ENCODE measurements at places on chromosomes 16 and 17. TPM values are rescaled to one million over a fixed set of nuclear protein-coding genes. Genes with fewer than 3 reads are reported as not detected.
A peak's percentile ranks its signal among the peaks of the same experiment; 100 is the strongest.

GRCh38 chr16:52727441-52727840, 180.5 kb upstream of the TOX3 start:
- H3K4me3 ChIP-seq, result no peak overlapping the region
- H3K27ac ChIP-seq, result no peak overlapping the region
- DNase-seq, result no peak
- H3K4me1 ChIP-seq, result no peaks in the 10 kb centered on the region
- H3K36me3 ChIP-seq, result no peaks in the 10 kb centered on the region

DNA sequence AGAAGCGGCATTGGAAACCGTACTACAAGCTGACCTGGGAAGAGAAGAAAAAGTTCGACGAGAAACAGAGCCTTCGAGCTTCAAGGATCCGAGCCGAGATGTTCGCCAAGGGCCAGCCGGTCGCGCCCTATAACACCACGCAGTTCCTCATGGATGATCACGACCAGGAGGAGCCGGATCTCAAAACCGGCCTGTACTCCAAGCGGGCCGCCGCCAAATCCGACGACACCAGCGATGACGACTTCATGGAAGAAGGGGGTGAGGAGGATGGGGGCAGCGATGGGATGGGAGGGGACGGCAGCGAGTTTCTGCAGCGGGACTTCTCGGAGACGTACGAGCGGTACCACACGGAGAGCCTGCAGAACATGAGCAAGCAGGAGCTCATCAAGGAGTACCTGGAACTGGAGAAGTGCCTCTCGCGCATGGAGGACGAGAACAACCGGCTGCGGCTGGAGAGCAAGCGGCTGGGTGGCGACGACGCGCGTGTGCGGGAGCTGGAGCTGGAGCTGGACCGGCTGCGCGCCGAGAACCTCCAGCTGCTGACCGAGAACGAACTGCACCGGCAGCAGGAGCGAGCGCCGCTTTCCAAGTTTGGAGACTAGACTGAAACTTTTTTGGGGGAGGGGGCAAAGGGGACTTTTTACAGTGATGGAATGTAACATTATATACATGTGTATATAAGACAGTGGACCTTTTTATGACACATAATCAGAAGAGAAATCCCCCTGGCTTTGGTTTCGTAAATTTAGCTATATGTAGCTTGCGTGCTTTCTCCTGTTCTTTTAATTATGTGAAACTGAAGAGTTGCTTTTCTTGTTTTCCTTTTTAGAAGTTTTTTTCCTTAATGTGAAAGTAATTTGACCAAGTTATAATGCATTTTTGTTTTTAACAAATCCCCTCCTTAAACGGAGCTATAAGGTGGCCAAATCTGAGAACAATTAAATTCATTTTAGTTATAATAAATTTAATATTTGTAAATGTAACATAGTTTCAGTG, 1.7 kb downstream of the HEXIM1 start:
- peak overlapping the region; percentile 86 for H3K4me3 ChIP-seq
- no peaks in the 10 kb centered on the region for H3K36me3 ChIP-seq
- peak overlapping the region; percentile 94 for H3K27ac ChIP-seq
- DNase-seq, result no peak

DNA sequence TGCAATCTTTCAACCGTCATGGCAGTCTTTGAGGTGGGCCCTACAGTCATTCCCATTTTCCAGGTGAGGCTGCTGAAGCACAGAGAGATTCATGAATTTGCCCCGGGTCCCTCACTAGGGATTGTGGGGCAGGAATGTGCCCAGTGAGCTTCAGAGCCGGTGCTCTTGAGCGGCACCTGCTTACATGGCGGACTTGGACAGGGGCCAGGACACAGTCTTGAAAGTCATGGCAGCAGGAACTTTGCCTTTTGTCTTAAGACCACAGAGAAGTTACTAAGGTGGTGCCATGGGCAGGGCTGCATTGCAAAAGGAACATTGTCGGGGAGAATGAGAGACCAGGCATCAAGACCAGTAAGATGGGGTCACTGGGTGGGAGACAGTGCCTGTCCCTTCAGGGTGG, 363.4 kb downstream of the FOXL1 start:
- peaks cover 27% of the 10 kb centered on the region for H3K4me1 ChIP-seq
- DNase-seq, result no peak
- no peaks in the 10 kb centered on the region for H3K36me3 ChIP-seq
- H3K4me3 ChIP-seq, result no peak overlapping the region

- no peak for DNase-seq
- H3K4me1 ChIP-seq, result no peaks in the 10 kb centered on the region
- no peak overlapping the region for H3K27ac ChIP-seq
- H3K4me3 ChIP-seq, result no peak overlapping the region
- H3K36me3 ChIP-seq, result no peaks in the 10 kb centered on the region
- H3K27me3 ChIP-seq, result no peaks in the 10 kb centered on the region
Measured at GRCh38 chr17:8872036-8872704, 4.7 kb upstream of the PIK3R6 start.

DNA sequence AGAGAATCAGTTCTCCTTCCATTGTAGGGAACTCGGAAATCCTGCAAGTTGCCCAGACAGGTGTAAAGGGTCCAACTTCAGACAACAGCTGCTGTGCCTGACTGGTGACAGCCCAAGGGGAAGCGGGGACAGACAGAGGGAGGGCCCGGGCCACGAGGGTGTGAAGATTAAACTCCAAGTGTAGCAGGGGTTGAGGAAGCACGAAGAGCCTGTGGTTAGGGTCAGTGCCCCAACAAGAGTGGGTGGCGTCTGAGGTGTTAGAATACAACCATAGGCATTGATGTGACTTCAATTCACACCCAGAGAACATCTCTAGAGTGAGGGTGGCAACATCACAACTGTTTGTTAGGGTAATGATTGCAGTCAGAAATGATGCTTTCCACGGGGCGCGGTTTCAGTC, 39.1 kb downstream of the ASPA start:
- no peak overlapping the region for H3K27ac ChIP-seq
- DNase-seq, result no peak
- H3K4me3 ChIP-seq, result no peak overlapping the region
- H3K4me1 ChIP-seq, result peaks cover 17% of the 10 kb centered on the region
- no peaks in the 10 kb centered on the region for H3K36me3 ChIP-seq
- no peaks in the 10 kb centered on the region for H3K27me3 ChIP-seq

GRCh38 chr16:12994402-12994801, 93.0 kb downstream of the SHISA9 start:
- H3K27me3 ChIP-seq, result no peaks in the 10 kb centered on the region
- no peak overlapping the region for H3K4me3 ChIP-seq
- no peaks in the 10 kb centered on the region for H3K4me1 ChIP-seq
- DNase-seq, result no peak
- H3K27ac ChIP-seq, result no peak overlapping the region
- no peaks in the 10 kb centered on the region for H3K36me3 ChIP-seq

GRCh38 chr16:57802341-57803133, at the start of gene KIFC3:
TSS of gene KIFC3 (minus strand) at chr16:57802491. CDS start at chr16:57798243, 4,248 bp downstream.
- H3K4me3 ChIP-seq, result peak within 1 kb of the TSS; percentile 87
- H3K36me3 ChIP-seq, result no peaks in the 10 kb centered on the region
- no peaks in the 10 kb centered on the region for H3K27me3 ChIP-seq
- H3K27ac ChIP-seq, result peak within 1 kb of the TSS; percentile 87
- peak; percentile 65 for DNase-seq
- peaks cover 49% of the 10 kb centered on the region for H3K4me1 ChIP-seq

DNA sequence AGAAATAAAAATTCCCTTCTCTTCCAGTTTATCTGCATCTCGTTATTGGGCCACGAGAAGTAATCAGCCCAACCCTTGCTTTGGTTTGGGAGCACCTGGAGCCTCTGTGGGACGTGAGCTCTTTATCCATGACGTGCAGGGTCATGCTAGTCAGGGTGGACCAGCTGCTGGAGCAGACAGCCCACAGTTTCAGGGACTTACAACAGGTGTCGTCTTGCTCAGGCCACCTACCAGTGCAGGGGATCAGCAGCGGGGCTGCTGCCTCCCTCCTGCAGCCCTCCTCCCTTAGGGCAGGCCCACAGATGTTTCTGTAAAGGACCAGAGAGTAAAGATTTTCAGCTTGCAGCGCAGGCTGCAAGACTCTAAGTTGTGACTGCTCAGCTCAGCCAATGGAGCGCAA, 16.9 kb downstream of the ADAD2 start:
- no peaks in the 10 kb centered on the region for H3K4me1 ChIP-seq
- DNase-seq, result no peak
- no peak overlapping the region for H3K27ac ChIP-seq
- no peak overlapping the region for H3K4me3 ChIP-seq

Gene TMUB2
- 42.8 TPM for total RNA-seq

Gene TMEM238L
- total RNA-seq, result not detected

Gene HEATR9
- not detected for total RNA-seq

Gene CASKIN1
- total RNA-seq, result not detected
